ENCODE measurements at places on chromosomes 2 and 18.

GRCh38 chr2:85659324-85659981 lies 8.5 kb downstream of the SFTPB start:
- no peak for DNase-seq

GRCh38 chr18:22971038-22971437 lies 37.9 kb downstream of the RBBP8 start:
- no peak for DNase-seq

- DNase-seq: no peak
These were observed 90.3 kb downstream of the AKAIN1 start for GRCh38 chr18:5106730-5107129.

- no peak for DNase-seq
These were observed 17.0 kb downstream of the CYP27A1 start for GRCh38 chr2:218798767-218799504.

DNA sequence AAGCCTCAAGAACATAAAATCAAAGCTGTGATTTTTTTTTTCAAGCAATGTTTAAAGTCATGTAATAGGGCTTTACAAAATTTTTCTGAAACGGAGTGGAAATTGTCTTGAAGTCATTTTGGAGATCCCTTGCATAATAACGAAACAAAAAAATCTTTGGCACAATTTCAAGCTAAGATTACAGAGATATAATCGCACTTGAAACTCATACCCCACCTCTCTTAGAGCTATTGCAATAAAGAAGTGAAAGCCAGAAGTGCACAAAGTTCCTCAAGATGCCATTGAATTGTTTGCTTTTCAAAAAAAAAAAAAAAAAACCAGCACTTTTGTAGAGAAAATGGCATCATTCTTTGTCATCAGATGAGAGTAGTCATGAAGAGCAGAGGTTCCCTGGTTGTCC lies 152.3 kb downstream of the PAX3 start:
- no peak for DNase-seq

DNA sequence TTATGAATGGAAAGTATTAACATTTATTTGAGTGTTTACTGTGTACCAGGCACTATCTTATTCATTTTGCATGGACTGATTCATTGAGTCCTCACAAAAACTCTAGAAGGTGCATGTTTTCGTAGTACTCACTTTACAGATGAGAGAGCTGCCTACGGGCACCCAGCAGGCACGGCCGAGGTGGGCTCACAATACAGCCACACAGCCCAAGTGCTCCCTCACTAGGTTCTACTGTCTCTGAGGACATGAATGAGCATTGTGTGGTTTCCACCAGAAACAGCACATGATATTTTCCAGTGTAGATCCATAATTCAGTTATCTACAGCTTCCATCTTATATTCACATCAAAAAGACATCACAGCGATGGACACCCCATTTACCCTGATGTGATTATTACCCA lies 101.4 kb downstream of the FTCDNL1 start:
- no peak for DNase-seq

DNA sequence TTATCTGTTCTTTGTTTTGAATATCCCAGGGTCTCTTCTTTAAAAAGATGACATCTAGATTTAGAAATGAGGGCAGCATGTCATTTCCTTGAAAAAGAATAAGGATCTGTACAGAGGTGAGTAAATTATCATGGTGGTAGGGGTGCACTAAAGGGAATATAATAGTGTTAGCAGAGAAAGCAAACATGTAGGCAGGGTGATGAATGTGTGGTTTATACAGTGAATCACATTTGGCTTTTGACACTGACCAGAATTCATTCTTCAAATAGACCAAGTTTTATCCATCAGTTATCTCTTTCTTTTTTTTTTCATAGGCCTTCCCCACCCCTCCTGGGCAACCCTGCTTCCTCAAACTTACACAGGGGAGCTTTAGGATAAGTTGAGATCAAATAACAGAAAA lies 184.5 kb upstream of the LRP1B start:
- no peak for DNase-seq

GRCh38 chr18:23228102-23229061 lies 93.1 kb downstream of the CABLES1 start:
- no peak for DNase-seq

DNA sequence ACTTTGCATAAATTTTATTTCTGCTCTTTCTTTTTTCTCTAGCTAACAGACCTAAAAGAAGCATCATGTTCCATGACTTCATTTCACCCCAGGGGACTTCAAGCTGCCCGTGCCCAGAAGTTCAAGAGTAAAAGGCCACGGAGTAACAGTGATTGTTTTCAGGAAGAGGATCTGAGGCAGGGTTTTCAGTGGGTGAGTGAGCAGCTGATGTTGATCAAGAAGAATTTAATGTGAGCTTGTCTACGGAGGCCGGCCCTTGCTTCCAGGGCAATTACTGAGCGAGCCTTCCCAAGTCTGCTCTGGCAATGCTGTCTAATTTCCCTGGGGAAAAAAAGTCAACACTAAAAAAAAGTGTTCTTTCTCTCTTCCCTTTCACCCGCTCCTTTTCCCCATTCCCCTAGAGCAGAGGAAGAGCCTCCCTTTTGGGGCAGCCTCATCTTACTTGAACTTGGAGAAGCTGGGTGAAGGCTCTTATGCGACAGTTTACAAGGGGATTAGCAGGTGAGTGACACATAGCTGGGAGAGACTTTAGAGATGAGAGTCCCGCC lies 1.2 kb downstream of the CDK15 start:
- no peak for DNase-seq

- no peak for DNase-seq
These were observed 114.4 kb upstream of the NOL4 start for GRCh38 chr18:34339155-34339554.

- DNase-seq: no peak
These were observed 76.4 kb upstream of the BCL11A start for GRCh38 chr2:60629801-60630385.

Data from midbrain (tissue), 1 donor.